GDM1 (cell line): ENCODE measurements at places on chromosomes 3 and 15.

- DNase-seq = no peak
Measured at GRCh38 chr3:8882171-8882593, 81.1 kb downstream of the RAD18 start.

DNA sequence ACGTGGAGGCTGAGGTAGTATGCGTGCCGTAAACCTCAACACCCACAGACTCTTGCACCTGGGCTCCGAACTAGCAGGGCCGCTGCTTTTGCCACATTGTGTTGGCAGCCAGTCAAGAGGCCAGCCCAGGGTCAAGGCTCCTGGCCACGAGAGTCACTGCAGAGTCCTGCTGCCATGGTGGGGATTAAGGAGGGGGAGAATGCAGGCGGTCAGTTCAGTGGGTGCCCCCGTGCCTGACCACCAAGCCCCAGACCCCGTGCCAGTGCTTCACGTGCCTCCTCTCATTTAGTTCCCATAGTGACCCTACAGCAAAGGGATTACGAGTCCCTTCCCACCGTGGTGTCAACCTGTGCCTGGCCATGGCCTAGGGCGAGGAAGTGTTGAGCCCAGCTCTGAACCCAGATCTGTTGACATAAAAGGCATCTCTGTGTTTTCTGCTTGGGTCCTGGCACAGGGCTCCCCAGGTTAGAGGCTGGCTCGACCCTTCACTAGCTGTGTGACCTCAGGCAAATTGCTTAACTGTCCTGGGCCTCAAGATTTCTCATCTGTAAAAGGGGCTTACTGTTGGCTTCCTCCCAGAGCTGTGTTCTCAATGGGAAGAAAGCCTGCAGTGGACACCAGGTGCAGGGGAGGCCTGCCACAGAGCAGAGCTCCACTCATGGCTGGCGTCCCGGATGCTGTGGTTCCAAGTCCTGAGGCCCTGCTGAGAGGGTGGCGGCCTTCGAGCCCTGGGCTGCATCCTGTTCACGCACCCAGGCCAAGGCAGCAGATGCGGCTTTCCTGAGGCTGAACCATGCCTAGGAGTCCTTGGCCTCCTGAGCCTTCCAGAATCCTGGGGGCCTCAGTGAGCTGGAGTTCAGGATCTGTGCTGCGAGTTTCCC is 32.8 kb downstream of the FBLN2 start:
- DNase-seq = no peak

DNA sequence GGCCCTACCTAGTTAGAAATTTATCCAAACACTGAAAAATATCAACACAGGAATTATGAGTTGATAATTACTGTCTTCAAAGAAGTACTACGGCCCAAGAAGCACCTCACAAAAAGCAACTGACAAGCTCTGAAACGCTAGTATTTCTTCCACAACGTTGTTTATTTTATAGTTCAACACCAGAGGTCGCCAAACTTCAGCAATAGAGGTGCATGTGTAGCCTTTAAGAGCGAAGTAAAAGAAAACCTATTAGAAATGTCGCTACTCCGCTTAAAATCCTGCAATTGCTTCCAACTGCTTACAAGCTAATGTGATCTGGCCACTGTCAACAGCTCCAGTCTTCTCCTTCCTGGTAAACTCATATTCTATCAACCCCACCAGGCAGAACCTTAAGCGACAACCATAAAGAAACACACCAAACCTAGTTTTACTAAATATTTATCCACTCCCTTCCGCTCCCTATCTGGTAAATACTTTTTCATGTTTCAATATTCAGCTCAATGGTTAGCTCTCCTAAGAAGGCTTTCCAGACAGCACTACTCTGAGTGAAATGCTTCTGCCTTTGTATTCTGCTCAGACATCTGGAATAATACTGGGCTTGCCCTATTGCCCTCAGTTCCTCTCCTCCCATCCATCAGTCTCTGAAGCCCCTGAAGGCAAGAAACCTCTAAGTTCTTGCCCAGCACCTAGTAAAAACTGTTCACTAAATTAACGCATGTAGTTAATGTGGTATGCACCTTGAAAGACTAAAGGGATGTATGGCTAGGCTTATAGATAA is 110.2 kb downstream of the NR1I2 start:
- DNase-seq = peak; percentile 54

DNA sequence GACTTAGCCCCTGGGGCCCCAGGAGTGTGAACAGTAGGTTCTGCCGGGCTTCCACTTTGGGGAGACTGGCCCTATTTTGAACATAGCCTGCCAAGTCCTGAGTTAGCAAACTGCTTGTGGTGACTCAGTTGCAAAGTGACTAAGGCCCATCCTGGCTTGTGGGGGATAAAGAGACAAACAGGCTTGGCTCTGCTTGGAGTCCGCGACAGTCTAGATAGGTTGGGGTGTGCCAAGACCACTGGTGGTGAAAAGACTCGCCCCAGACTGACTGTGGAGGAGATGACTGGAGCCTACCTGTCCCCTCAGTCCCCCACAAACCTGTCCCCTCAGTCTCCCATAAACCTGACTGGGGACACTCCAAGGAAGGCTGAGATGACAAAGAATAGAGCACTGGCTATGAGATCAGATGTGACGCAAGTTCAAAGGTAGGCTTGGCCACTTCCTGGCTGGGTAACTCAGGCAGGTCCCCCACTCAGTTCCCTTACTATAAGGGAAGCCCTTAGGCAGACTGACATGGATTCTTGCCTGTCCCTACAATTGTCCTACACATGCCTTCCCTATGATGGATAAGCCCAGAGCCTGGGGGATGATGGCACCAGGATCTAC is 4.3 kb downstream of the DNASE1L3 start:
- DNase-seq = no peak

GRCh38 chr15:40906991-40907802 is 12.9 kb downstream of the VPS18 start:
- DNase-seq = no peak

- no peak for DNase-seq
Measured at GRCh38 chr15:78061963-78062427, 15.5 kb downstream of the TBC1D2B start.

DNA sequence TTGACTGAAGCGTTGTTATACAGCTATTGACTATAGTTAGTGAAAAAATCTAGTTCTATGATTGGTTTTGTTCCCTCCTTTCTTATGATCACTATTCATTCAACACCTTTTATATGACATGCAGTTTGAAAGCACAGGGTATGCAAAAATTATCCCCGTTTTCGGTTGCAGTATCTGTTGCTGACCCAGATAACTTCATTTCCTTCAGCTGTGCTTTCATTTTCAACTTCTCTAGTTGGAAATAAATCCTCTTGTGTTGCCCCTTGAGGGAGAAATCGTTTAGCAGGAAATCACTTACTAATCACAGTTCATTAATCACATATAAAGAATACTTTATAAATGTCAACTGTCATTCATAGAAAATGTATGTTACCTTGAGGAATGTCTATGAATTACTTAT is 55.1 kb downstream of the MBNL1 start:
- no peak for DNase-seq

GRCh38 chr15:75599401-75599800 is 20.3 kb upstream of the PTPN9 start:
- no peak for DNase-seq

DNA sequence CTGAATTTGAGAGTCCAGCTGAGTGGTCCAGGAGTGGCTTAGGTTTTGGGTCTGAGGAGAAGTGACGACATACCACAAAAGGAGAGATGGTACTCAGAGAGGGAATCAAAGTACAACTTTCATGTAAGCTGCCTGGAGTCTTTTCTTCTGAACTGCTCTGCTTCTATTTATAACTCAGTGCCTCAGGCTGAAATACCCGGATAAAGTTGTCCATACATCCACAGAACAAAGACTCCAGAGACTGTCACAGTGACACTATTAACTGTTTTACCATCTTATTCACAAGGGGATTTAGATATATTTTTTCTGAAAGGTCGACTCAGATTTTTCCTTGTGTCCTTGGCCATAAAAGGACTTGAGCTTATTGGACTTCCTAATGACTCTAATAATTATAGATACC is 264.3 kb upstream of the DNAJC19 start:
- no peak for DNase-seq

DNA sequence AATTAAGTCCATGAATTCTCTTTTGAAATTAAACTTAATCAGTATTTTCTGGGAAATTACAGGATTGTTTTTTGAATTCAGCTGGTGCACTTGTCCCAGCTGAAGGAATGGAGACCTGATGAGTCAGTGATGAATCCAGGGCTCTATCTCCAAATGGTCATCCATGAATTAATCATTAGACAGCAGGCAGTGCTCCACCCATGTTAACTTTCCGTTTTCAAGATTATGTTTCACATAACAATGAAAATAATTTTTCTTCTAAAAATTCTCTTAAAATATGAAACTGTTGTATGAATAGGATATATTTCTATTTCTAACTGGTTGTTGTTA is 13.9 kb upstream of the PAQR9 start:
- DNase-seq = no peak

GRCh38 chr3:56802378-56802745 is 613 bp upstream of the ARHGEF3 start:
- DNase-seq = no peak

- DNase-seq = no peak
Measured at GRCh38 chr15:92586383-92586942, 69.1 kb downstream of the FAM174B start.

GRCh38 chr3:135885885-135886284 is 79.6 kb upstream of the PPP2R3A start:
- DNase-seq = no peak

DNA sequence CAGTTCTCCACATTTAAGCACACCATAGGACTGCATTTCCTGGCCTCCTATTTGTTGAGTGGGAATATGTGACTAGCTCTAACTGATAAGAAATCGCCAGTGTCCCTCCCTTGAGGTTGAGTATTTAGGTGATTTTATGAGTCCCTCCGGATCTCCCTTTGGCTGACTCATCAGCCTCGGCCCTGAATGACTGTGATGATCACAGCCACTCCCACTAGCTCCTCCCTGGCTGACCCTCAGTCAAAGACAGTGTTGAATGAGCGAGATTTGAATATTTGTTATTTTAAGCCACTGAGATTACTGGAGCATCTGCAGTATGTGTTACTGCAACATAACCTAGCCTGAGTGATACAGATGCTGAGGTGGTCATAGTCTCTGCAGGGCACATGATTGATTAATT is 515.3 kb downstream of the EPHB1 start:
- no peak for DNase-seq

DNA sequence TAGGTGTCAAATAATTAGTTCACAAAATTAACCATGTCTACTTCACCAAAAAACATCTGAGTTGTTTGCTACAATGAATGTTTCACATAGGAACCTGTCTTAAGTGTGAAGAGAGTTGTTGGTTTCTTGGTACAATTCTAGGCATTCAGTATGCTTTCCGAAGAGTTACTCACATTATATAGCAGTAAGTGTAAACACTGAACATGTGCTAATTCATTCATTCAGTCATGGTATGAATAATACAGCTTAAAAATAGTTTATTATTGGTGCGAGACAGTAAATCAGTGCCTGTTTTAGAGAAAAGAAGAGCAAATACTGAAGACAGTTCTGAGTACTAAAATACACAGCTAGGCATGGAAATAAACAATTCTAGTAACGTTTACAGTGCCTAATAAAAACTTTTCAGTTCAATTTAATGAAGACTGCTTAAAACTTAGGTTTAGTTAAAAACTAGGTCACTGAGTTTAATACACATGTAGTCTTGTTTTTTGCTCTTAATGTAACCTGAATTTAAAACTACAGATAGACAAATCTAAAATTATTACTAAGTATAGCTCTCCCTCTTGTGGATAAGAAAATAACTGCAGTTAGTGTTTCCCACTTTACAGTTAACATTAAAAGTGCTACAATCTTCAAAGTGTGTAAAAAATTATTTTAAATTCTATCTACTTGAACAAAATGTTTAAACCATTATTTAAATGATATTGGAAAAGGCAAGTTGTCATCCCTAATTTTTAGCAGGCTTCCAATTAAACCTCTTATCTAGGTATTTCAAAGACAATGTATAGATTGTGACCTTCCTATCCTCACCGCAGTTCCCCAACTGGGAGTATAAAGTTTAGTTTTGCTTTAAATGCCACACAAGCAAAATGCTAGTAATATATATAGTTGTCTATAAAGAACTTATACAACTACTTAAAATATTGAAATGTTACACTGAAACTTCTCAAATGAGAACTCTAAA is 20.1 kb upstream of the ZCWPW2 start:
- no peak for DNase-seq

DNA sequence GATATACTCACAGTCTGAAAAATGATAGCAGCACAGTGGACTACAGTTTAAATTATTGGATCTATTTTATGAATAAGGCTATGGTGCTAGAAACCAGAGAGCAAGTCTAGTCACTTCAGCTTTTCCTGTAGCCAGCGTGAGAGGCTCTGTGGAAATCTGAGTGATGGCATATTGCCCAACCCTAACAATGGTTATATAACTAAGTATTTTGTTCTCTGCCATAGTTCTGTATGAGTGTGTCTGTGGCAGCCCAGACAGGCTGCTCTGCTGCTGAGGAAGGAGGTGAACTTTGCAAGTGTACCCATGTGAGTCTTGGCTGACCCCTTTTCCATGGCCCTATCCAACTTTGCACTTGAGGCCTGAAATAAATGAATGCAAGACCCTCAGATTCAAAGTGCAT is 105.7 kb downstream of the LRTM1 start:
- DNase-seq = no peak

DNA sequence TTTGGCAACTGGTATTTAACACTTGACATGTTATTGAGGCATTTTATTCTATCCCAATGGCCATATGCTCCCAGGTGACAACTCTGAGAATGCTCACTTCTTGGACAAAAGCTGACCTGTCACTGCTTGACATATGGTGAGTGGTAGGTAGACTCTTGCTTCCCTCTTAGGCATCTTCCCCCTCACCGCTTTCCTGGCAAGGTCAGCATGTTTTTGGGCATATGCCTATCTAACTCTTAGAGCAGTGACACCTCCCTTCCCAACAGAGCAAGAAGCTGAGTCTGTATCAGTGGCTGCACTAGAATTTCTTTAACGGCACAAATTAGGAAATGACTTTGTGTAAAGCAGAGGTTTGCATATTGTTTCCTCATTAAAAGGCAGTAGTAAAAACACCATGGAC is 300.7 kb downstream of the OXSM start:
- no peak for DNase-seq

DNA sequence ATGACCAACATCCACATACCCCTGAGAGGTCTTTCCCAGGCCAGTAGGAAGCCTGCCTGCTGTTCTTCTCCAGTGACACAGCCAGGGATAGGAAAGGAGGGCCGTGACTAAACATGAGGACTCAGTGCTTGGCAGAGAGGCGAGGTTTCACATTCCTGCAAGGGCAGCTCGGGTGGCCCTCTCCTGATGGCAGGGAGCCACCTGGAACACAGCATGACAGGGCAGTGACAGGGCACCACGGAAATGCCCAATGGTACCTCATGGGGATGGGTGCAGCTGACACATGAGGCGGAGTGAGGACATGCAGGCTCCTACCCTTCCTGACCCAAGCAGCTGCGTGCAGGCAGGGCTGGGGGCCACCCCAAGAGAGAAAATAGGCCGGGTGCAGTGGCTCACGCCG is 7.4 kb upstream of the TGM5 start:
- DNase-seq = no peak

DNA sequence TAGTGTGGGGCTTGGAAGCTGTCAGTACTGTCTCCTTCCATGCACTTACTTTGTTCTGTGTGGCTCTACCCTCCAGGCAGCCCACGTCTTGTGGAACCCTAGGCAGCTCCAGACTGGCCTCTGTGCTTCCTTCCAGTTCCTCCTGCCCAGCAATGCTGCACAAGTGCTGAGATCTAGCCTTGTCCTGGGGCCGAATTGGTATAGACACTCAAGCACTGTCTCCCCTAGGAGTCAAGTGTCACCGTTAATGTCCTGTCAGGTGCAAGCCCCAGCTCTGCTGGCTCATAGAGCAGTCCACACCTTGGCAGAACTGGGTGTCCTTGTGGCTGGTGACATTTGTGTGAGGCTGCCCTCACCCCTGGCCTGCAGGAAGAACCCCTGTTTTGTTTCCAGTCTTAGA is 130.1 kb downstream of the EEFSEC start:
- DNase-seq = no peak

- DNase-seq = no peak
Measured at GRCh38 chr15:85331655-85332285, 48.6 kb upstream of the AKAP13 start.
